Activated T-helper 2 cell treated with anti-CD3 and anti-CD28 coated beads, Interferon-gamma antibody, Interleukin-2, Interleukin-4, amounts not matched to agents 10 μg/mL and 5 μg/mL and 100 μg/mL, durations not matched to agents 14 hours and 24 hours and 36 hours (primary cell): ENCODE measurements at places on chromosomes 4 and X. TPM values are rescaled to one million over a fixed set of nuclear protein-coding genes. Genes with fewer than 3 reads are reported as not detected.

DNA sequence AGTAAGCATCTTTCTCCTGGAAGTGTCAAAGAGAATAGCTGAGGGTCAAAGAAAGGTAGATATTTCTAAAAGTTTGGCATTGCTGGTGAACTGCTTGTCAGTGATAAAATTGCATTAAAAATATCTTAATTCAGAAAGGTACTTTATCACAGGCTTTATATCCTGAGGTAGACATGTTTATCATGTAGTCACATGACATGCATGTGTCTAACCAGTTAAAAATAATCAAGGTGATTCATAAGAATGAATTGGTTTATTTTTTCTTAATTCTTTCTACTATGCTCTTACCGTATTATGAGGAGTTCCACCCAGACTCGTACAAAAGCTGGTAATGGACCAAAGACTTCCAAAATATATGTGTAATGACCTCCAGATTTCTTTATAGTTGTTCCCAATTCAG is 6.1 kb downstream of the SLC7A11 start:
- no peak overlapping the region for H3K4me3 ChIP-seq
- no peak overlapping the region for H3K27ac ChIP-seq
- peaks cover 11% of the 10 kb centered on the region for H3K36me3 ChIP-seq
- peaks cover 29% of the 10 kb centered on the region for H3K4me1 ChIP-seq
- DNase-seq: no peak
- no peaks in the 10 kb centered on the region for H3K27me3 ChIP-seq

The GPRASP1 gene
- 0.55 and 0.62 TPM in 2 replicates for total RNA-seq

DNA sequence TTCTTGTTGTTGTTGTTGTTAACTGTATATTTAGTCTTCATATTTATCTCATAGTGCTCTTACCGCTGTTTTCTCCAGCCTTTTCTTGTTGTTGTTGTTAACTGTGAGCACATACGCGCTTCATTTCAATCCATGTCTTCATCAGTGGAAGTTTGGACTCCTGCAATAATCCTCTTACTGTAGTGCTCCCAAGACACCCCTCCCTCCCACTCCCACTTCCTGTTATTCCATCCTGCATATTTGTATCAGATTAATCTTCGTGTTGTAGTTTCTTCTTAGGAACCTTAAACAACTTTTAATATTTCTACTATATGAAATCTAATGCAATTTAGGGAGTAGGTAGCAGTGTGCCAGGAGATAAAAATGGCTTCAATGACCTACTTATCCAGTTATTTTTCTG is 674.8 kb downstream of the RAPGEF2 start:
- no peaks in the 10 kb centered on the region for H3K27me3 ChIP-seq
- H3K27ac ChIP-seq: no peak overlapping the region
- DNase-seq: no peak
- H3K36me3 ChIP-seq: no peaks in the 10 kb centered on the region

- peaks cover 20% of the 10 kb centered on the region for H3K4me1 ChIP-seq
- no peaks in the 10 kb centered on the region for H3K27me3 ChIP-seq
- peaks cover 56% of the 10 kb centered on the region for H3K36me3 ChIP-seq
- no peak for DNase-seq
- no peak overlapping the region for H3K4me3 ChIP-seq
- no peak overlapping the region for H3K27ac ChIP-seq
Measured at GRCh38 chrX:20227116-20227515, 39.6 kb downstream of the RPS6KA3 start.

DNA sequence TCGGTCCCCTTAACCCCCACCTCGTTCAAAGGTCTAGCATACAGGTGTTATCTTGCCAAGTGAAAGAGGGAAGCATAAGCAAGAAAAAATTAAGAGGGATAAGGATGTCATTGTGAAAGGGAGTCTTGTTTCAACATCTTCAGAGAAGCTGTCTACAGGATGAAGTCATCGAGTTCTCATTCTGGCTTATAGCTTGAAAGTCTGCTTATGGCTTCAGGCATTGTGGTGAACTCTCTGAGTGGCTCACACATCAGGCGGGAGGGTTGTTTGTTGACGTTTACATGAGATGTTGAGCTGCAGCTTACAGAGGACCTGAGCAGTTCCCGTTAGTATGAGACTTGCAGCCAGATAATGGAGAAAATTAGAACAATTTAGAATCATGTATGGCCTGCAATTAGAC is 16.6 kb downstream of the MAGEA9B start:
- no peak overlapping the region for H3K27ac ChIP-seq
- no peaks in the 10 kb centered on the region for H3K36me3 ChIP-seq
- DNase-seq: no peak
- no peak overlapping the region for H3K4me3 ChIP-seq
- H3K4me1 ChIP-seq: peaks cover 23% of the 10 kb centered on the region
- no peaks in the 10 kb centered on the region for H3K27me3 ChIP-seq

GRCh38 chr4:111937368-111937767 is 207.9 kb upstream of the FAM241A start:
- H3K4me1 ChIP-seq: no peaks in the 10 kb centered on the region
- H3K27ac ChIP-seq: no peak overlapping the region
- H3K27me3 ChIP-seq: no peaks in the 10 kb centered on the region
- no peaks in the 10 kb centered on the region for H3K36me3 ChIP-seq

DNA sequence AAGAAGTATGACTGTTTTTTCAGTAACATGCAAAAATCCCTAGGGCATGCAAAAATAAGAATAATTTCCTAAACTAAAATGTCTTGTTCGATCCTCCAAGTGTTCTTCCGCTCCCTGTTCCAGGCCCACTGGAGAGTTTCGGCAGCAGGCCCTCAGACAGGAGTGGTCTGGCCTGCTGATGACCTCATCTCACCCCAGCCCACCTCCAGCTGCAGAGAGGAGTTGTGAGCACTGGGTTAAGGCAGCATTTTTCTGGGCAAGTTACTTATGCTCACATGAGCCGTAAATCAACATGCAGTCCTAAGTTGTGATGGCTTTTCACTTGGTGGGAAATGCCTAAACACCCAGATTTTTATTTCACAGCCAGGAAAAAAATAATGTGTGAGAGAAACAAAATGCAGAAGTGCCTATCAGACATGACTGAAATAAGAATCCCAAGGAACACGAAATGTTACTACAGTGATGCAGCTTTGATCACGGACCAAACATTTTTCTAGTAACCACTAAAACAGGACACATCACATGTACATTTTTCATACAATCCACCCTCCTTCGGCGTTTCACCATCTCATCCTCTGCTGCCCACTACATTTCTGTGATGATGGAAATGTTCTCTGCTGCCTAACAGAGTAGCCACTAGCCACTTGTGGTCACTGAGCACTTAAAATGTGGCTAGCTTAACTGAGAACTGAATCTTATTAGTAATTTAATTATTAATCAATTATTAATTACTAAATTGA is 153.3 kb upstream of the TBL1X start:
- DNase-seq: no peak
- H3K36me3 ChIP-seq: no peaks in the 10 kb centered on the region
- H3K27me3 ChIP-seq: no peaks in the 10 kb centered on the region
- H3K4me3 ChIP-seq: no peak overlapping the region
- peaks cover 7% of the 10 kb centered on the region for H3K4me1 ChIP-seq

DNA sequence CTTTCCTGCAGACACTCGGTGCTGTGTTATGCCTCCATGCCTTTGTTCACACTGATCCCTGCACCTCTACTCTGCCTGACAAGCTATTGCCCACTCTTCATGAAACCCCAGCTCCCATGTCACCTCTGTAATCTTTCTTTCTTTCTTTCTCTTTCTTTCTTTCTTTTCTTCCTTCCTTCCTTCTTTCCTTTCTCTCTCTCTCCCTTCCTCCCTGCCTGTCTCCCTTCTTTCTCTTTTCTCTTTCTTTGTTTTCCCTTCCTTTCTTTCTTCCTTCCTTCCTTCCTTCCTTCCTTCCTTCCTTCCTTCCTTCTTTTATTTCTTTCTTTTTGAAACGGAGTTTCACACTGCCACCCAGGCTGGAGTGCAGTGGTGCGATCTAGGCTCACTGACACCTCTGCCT is 12.5 kb downstream of the GJB1 start:
- no peaks in the 10 kb centered on the region for H3K27me3 ChIP-seq
- no peak overlapping the region for H3K4me3 ChIP-seq
- DNase-seq: no peak
- no peaks in the 10 kb centered on the region for H3K4me1 ChIP-seq

The PPBP gene
- not detected in 2 replicates for total RNA-seq

The C4orf50 gene
- total RNA-seq: 0.18 TPM in 2 replicates

The HOPX gene
- total RNA-seq: 58.8 and 60.2 TPM in 2 replicates

DNA sequence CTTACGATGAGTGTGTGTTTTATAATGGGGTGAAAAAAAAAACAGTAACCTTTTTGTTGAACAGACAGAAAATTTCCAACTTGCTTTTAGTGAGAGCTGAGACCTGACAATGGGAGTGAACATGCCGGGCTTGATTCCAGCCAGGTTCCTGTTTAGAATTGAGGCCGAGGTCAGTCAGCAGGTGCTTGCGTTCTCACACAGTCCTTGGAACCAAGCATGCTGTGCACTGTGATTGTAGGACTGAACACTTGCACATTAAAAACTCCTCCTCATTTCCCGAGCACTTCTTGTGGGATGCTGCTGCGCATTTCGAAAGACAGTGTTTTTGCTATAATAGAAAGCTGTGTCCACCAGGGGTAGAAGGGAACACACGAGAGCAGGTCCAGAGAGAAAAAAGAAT is 51.8 kb downstream of the TMEM131L start:
- no peak for DNase-seq
- peak overlapping the region; percentile 88 for H3K27ac ChIP-seq
- H3K4me3 ChIP-seq: peak overlapping the region; percentile 66
- no peaks in the 10 kb centered on the region for H3K27me3 ChIP-seq
- peaks cover 27% of the 10 kb centered on the region for H3K36me3 ChIP-seq

GRCh38 chrX:8955511-8955910 is 78.4 kb downstream of the FAM9B start:
- H3K36me3 ChIP-seq: no peaks in the 10 kb centered on the region
- H3K27ac ChIP-seq: no peak overlapping the region
- no peaks in the 10 kb centered on the region for H3K4me1 ChIP-seq
- DNase-seq: no peak
- H3K4me3 ChIP-seq: no peak overlapping the region
